AG04450 (cell line): ENCODE measurements at places on chromosomes 2 and 18.

DNA sequence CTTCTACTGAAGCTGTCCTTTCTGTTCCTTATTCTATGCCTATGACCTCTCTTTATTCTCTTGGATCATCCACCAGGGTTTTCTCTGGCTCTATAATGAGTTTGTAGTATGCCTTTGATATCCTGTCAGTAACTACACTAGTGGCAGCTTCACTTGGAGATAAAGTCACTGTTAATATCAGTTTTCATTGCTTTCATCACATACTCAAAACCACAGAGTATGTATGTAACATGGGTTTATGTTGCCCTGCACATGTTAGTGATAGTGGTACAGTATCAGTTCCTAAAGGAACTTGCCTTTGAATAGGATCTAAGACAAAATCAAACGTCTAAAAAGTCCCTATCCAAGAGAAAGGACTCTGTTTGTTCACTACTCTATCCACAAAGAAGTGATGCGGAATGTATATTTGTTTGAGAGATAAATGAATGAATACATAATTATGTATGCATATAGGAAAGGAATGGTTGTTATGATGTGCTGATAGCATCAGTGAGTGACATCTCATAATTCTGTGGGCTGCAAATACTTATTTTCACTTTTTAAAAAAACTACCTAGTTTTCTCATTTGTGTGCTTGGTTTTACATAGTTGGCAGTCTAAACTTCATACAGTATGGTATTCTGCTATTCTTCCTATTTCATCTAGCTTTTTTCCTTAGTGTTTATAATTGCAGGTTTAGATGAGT is 45.1 kb downstream of the TET3 start:
- DNase-seq = no peak

DNA sequence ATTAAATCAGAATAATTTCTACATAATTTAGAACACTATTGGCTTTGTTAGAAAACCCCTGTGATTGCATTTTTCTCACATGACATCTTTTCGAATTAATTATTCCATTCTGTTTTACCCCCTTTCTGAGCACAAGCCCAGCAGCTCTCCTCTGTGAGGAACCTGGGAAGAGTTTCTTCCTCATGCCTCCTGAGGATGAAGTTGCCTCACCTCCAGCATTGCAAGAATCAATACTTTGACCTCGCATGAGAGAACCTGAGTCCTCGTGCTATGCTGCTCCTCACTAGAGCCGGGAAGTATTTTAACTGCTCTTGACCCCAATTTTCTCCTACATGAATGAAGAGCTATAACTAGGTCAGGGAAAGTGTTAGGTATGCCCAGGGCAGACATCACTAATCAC is 77.1 kb upstream of the RAPH1 start:
- no peak for DNase-seq

DNA sequence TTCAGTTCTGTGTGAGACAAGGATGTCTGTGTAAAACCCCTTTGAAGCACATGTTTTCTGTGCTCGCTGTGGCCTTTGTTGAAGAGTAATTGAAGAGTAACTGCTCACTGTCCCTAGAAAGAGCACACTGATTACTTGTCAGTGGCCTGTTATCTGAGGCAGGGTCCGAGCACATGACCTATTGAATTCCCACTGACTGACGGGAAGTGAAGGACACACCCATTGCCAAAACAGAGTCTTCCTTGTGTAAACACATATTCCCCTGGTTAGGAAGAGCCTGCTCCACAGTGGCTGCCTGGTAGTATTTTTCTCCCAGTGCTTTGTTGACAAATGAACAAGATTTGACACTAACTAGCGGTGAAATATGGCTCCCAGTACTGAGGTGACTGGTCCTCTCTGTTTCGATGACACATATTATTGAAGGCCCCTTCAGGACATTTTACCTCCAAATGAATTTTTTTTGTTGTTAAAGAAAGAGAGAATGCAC is 148.5 kb upstream of the GYPC start:
- no peak for DNase-seq

DNA sequence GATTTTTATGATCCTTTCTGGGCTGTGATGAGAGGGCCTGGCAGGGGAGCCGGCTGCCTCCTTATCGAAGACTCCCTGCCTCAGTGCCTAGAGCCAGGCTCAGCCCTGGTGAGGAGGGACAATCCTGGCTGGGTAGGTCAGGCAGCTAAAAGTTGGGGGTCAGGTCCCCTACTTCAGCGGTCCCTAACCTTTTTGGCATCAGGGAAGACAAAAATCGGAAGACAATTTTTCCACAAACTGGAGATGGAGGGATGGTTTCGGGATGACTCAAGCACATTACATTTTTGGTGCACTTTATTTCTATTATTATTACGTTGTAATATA is 53.1 kb downstream of the HS1BP3 start:
- DNase-seq = no peak

GRCh38 chr2:109218792-109219126 is 89.8 kb downstream of the SH3RF3 start:
- DNase-seq = no peak

DNA sequence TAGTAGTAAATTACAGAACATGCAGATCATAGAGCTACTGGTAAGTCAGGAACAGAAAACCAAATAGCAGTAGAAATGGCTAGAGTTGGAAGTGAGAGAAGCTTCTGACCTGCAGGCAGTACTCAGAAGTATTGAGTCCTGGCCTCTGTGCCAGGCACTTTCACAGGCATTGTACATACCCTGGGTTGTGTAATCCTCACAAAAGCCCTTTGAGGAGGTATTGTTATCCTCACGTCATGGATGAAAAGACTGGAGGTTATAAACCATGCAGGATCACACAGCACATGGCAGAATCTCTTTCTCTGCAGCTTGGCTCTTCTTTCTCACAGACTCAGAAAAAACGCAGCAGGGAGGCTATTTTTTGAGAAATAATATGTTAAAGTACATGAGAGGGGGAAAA is 789.3 kb upstream of the FAM98A start:
- no peak for DNase-seq

- no peak for DNase-seq
Measured at GRCh38 chr18:32549248-32550110, 78.8 kb upstream of the GAREM1 start.

- DNase-seq = no peak
Measured at GRCh38 chr18:47716632-47717185, 213.8 kb downstream of the SMAD2 start.

DNA sequence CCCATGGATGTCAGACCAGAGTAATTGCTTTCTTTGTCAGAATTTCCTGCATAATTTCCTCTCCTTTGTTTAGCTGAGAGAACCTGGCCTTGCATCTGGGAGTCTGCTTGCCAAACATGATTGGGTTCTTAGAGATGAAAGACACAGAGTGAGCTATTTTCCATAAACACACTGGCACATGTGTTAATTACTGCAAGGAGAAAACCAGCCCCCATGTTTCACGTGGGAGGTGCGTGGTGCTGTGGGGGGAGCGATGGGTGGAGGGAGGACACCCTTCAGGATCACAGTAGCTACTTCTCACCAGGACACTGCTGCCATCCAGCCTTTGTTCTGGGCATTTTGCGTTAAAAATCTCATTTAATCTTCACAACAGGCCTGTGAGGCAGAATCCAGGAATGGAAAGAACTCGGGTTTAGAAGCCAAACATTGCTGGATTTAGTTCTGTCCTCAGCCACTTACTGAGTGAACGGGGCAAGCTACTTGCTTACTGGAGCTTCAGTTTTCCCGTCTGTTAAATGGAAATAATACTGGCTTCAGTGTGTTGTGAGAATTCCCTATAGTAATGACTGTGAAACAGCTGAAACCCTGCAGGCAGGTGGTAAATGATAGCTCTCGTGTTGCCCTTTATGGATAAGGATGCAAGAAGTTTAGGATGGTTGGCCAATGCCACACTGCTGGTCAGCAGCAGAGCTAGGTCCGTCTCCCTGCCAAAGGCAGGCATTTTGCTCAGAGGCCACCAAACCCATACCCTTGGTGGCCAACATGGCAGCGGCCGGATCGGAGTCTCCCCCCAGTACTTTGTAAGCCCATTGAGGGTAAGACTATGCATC is 100.1 kb upstream of the ASAP2 start:
- no peak for DNase-seq

DNA sequence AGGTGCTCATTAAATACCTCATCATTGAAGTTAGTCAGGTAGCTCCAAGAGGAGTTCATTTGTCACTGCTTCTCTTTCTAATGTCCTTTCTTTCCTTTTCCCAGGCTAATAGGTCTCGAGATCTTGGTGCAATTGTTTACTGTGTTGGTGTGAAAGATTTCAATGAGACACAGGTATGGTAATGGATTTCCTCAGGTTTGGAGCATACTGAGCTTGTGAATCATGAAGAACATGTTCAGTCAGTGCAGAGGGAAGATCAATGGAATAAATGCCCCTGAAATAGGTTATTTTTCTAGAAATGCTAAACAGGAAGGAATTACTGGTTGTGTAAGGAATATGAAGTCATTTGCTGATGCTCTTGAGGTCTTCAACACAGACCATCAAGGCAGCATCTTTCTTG is 62.5 kb downstream of the ANTXR1 start:
- DNase-seq = no peak

- DNase-seq = peak; percentile 47
Measured at GRCh38 chr2:212686285-212686895, 147.8 kb upstream of the ERBB4 start.

GRCh38 chr2:230666885-230667712 is 45.5 kb upstream of the CAB39 start:
- DNase-seq = no peak

- no peak for DNase-seq
Measured at GRCh38 chr2:224033601-224034000, 5.5 kb downstream of the SERPINE2 start.

GRCh38 chr2:54258166-54258565 is 2.1 kb upstream of the TSPYL6 start:
- no peak for DNase-seq

DNA sequence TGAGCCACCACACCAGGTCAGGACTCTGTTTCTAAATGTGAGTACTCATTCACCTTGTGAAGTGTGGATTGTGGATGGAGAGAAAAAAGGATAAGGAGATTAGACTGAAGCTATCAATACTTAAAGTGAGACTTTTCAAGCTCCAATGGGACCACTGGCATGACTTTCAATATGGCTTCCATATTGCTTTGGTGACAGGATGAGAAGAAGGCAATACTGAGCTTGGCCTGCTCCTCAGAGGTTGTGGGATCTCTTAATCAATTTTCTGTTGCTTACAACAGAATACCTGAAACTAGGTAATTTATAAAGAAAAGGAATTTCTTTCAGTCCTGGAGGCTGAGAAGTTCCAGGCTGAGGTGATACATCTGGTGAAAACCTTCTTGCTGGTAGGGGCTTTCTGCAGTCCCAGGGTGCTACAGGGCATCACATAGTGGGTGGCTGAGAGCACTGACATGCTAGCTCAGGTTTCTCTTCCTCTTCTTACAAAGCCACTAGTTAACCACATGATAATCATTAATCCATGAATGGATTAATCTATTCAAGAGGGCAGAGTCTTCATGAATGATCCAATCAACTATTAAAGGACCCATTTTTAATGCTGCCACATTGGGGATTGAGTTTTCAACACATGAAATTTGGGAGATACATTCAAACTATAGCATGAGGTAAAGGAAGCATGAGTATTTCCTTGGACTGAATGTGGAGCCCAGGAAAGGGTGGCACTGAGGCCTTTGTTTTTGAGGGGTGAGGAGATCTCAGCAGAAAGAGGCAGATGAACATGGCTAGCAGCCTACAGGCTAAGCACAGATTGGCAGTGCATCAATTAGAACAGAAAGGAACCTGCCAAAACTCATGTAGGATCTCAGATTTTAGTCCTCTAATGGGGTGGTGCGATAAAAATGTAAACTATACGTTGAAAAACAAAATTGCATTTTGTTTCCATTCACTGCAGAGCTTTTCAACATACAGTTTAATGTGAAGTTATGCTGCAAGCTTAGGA is 274.5 kb downstream of the PIK3C3 start:
- DNase-seq = no peak

GRCh38 chr2:201093573-201093972 is 21.8 kb downstream of the NDUFB3 start:
- no peak for DNase-seq

DNA sequence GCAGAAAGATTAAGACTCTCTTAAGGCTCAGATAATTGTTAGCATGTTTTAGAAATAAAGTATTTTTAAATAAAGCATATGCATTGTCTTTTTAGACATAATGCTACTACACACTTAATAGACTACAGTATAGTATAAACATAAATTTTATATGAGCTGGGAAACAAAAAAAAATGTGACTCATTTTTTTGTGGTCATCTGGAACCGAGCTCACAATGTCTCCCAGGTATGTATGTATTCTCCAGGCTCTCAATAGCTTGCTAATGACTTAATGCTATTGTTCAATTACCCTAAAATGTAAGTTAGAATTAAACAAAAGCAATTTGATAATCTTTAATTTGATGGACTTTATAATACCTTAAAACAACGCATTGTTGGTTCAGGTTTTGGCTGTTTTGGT is 167.2 kb downstream of the NUP35 start:
- DNase-seq = no peak

GRCh38 chr2:12778811-12779579 is 62.3 kb downstream of the TRIB2 start:
- no peak for DNase-seq

DNA sequence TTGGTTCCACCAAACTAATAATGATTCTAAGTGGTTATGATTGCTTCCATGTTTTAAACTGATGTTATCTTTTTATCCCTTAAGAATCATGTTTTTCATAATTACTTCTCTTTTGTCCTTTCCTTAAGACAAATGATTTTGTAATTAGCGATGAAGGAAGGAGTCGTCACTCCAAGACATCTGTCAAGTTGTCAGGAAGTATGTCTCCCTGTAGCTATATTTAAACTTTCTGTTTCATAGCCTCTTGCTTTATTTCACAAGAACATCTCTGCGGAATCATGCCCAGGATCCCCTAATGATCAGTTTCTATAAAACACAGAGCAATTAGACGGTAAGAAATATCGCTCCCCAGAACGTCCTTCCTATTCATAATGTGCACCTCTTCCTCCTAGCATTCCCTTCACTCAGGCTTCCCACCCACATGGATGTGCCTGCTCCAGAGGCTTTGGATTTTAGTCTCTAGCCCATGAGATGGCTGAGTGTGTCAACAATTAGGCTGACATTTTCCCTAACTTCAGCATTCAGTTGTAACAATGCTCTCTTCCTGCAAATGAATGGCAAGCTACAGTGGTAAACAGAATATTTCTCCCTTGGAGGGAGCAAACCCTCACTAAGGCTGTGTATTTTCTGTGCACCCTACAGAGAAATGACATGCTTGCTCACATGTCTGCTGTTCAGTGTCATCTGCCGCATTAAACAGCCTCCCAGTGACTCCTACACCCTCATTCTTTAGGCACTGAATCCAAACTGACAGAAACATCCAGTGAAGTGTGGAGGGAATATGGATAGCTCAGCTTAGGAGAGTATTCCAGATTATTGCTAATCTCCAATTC is 879.6 kb upstream of the CELF4 start:
- no peak for DNase-seq

- peak; percentile 71 for DNase-seq
Measured at GRCh38 chr2:60550178-60550983, 3.1 kb downstream of the BCL11A start.

- no peak for DNase-seq
Measured at GRCh38 chr2:233247744-233248143, 3.7 kb upstream of the ATG16L1 start.

DNA sequence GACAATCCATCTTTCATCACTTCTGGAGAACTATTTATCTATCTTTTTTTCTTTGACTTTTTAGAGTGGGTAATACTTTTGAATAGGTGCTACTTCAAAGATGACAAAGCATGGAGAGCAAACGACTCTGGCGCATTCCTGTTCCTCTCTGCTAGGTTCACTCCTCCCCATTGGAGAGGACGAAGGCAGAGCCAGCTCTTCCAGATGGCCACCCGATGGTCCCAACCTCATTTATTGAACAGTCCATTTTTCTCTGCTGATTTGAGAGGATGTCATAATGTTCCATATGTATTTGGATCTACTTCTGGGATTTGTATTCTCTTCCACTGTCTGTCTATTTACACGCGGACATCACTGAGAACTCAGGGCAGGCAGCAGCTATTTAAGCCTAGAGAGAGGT is 284.3 kb upstream of the CXCR4 start:
- DNase-seq = no peak
